Right hindlimb (tissue), 1 donor: ENCODE measurements at places on chromosomes 3 and 15.
A peak's percentile ranks its signal among the peaks of the same experiment; 100 is the strongest.

- DNase-seq, result no peak
Measured at GRCh38 chr3:146544929-146545528, 622 bp upstream of the PLSCR1 start.

DNA sequence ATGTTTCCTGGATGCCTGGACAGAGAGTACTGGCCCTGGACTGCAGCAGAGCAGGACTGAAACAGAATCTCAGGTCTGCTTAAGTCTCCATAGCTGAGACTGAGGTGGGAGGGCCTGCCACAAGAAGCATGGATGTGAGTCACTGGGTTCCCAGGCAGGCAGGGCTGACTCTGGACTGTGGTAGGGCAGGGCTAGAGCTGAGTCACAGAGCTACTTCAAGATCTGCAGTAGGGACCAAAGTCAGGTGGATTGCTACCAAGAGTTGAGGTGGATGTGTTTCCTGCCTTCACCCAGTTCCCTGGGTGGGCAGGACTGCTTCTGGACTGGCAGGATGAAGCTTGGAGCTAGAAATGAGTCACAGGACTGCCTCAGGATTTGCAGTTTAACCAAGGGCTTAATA lies 282.9 kb downstream of the AGBL1 start:
- no peak for DNase-seq

GRCh38 chr3:155554777-155555451 lies 190.0 kb downstream of the PLCH1 start:
- no peak for DNase-seq

- peak; percentile 65 for DNase-seq
Measured at GRCh38 chr3:23806534-23807423, 1.0 kb downstream of the UBE2E1 start.

GRCh38 chr3:56688191-56688590 lies 5.1 kb upstream of the TASOR start:
- no peak for DNase-seq
